Dermis microvascular lymphatic vessel endothelial cell (primary cell): ENCODE measurements at places on chromosomes 3 and 15. TPM values are rescaled to one million over a fixed set of nuclear protein-coding genes. Genes with fewer than 3 reads are reported as not detected.

GRCh38 chr3:138197058-138197457, 10.0 kb downstream of the ARMC8 start:
- no peak for DNase-seq

GRCh38 chr15:80523746-80524145, 119.6 kb downstream of the ARNT2 start:
- DNase-seq: no peak

DNA sequence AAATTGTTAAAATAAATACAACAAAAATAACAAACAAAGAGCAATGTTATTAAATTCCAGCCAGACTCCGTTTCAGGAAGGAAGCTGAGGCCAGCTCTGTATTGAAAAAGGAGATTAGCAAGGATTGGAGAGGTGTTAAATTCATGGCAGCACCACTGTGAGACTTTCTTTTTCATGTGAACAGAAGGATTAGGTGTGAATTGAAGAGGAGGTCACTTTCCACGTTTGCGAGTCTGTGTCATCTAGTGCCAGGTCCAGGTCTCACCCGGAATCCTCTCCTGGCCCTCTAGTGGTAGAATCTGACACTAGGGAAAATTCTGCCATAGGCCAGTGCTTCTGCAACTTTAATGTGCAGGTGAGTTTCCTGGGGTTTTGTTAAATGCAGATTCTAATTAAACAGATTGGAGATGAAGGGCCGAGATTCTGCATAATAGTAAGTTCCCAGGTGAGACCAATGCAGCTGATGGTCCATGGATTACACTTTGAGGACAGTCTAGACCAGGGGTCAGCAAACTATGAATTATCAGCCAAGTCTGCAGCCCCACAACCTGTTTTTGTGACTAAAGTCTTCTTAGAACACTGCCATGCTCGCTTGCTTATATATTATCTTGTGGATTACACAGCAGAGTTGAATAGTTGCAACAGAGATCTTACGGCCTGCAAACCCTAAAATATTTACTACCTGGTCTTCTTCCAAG, 9.2 kb upstream of the SLC6A1 start:
- peak; percentile 48 for DNase-seq

DNA sequence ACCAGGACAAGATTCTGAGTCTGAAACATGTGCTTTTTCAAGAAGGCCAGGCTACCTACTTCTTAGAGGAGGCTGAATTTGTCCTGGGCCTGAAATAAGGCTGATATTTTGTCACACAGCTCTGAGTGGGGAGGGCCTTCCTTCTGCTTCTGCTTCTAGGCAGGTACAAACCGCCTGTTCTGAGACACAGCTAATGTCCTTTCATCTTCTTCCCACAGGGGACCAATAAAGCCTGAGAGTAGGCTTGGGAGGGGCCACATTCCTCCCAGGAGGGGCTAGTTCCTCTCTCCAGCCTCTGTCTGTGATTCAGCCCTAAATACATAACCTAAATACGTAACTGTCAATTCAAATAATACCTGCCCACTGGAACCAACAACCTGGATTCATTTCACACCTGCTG, 34.8 kb downstream of the CRYGS start:
- DNase-seq: no peak

DNA sequence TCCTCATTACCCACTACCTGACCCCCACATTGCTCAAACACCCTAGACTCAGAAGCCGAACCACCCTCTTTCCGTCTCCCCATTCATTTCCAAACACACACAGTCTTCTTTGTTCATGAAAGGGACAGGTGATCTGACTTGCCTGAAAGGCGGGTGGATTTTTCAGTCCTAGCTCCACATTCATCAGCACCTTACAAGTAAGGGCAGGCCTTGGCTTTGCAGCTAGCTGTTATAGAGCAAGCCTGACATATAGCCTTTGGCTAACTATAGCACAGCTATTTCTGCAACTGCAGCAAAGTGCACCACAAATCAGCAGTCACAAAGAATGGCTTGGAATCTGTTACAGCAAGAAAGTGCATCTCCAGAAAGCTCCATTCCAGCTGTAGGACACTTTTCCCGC, 139.8 kb downstream of the XXYLT1 start:
- DNase-seq: no peak

The SOX14 gene
- not detected in 2 replicates for total RNA-seq

The RMDN3 gene
- total RNA-seq: 15.7 and 19.6 TPM in 2 replicates
